ENCODE measurements at places on chromosomes 13 and 19.

GRCh38 chr13:31056644-31057271 lies 104.9 kb downstream of the HSPH1 start:
- no peak for DNase-seq

DNA sequence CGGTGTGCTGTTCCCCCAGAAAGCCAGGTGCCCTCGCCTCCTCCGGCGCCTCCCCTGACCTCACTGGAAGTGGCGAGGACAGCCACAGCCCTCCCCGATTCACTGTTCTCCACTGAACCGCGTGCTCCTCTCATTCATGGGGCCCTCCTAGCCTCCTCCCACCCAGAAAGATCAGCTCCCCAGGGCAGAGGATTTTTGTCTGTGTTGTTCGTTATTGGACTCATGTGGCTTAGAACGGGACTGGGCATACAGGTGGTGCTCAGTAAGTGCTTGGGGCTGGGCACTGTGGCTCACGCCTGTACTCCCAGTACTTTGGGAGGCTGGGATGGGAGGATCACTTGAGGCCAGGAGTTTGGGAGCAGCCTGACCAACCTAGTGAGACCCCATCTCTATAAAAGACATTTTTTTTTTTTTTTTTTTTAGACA lies 3.8 kb downstream of the PRTN3 start:
- no peak for DNase-seq

DNA sequence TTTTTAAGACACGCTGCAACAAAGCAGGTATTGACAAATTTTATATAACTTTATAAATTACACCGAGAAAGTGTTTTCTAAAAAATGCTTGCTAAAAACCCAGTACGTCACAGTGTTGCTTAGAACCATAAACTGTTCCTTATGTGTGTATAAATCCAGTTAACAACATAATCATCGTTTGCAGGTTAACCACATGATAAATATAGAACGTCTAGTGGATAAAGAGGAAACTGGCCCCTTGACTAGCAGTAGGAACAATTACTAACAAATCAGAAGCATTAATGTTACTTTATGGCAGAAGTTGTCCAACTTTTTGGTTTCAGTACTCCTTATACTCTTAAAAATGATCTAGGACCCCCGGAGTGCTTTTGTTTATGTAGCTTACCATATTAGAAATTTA lies 1.2 kb downstream of the BRCA2 start:
- DNase-seq, result no peak

GRCh38 chr13:40377783-40378182 lies 288.7 kb downstream of the FOXO1 start:
- DNase-seq, result no peak

DNA sequence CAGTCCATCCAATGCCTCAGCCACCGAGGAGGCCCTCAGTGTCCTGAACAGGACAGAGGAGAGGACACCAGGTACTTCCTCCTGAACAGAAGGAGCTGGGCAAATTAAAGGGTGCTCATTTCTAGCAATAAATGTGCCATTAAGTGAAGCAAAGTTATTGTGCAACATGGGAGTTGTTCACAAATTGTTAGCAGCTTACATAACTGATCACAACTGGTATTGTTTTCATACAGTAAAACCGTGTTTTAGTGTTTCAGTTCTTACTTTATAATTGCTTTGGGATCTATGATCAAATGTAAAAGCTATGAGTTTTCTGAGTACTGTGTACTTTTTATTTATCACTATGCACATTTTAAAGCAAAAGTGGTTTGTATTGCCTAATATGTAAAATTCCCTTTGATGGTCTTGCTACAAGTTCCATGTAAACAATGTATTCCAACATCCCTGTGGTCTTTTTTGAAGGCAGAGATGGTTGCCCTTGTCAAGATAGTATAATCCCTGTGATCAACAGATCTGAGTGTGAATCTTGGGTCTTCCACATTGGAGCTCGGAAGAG lies 263.1 kb downstream of the FGF14 start:
- DNase-seq, result no peak

GRCh38 chr13:26899202-26899601 lies 138.6 kb upstream of the GPR12 start:
- no peak for DNase-seq

DNA sequence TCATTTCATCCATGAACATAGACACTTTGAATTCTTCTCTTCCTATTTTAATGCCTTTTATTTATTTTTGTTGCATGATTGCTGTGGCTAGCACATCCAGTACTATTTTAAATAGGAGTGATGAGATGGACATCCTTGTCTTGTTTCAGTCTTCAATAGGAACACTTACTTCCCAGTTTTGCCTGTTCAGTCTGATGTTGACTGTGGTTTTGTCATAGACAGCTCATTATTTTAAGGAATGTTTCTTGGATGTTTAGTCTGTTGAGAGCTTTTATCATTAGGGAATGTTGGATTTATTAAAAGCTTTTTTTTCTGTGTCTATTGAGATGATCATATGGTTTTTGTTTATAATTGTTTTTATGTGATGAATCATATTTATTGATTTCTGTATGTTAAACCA lies 586.6 kb downstream of the SLITRK1 start:
- DNase-seq, result no peak
